ENCODE measurements at places on chromosomes 6 and 20.

GRCh38 chr6:35327349-35328027, 14.9 kb upstream of the PPARD start:
- peak; percentile 65 for DNase-seq

DNA sequence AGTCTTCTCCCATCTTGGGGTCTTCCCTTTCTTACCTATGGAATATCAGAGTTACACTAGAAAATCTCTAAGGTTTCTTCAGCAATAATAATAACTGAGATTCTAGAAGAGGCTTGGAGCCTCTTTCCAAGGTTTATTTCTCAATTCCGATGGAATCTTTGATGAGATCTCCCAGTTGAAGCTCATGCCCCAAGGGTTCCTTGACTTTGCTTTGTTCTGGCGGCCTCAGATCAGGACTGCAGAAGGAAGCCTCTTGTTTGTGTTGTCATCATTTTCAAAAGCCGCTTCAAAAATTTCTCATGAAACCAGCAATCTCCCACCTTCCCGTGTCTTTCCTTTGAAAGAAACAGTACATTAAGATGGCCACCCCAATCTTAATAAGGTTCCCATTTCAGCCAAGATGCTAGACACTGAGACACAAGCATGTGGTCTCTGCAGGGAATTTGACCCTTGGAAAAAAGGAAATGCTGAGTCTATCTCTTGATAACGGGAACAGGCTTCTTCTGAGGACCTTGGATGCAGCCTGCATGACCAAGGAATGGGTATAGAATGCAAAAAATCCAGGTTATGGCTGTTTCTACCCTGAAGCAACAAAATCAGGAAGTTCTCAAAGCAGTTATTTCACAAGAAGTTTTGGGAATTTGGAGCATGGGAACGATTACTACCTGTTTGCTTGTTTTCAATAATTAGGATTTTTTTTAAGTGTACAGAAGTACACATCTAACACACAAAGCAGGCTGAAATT, 141.6 kb downstream of the CD24 start:
- no peak for DNase-seq

- no peak for DNase-seq
Observed at GRCh38 chr6:168414336-168415097, 26.5 kb upstream of the SMOC2 start.

GRCh38 chr20:59923514-59923913, 9.9 kb downstream of the SYCP2 start:
- no peak for DNase-seq

GRCh38 chr6:129273161-129273560, 390.2 kb downstream of the LAMA2 start:
- DNase-seq, result no peak

DNA sequence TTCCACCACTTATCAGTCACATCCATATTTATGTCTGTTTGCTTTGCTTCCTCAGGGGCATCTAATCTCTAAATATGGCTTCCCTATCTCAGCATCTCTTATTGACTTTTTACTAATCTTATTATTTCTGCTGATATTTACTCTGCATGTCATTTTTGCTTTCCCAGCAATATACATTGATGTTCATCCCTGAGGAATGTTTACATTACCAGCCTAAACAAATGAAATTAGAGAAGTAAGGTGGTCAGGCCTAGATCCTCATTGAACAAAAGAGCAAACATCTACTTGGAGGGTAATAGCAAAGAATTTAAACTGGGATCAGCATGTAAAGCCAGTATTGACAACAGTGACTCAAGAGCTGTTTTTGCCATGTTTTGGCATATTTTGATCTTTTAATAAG, 546.4 kb downstream of the MMUT start:
- no peak for DNase-seq

GRCh38 chr6:44390158-44390683, 2.7 kb downstream of the CDC5L start:
- no peak for DNase-seq

DNA sequence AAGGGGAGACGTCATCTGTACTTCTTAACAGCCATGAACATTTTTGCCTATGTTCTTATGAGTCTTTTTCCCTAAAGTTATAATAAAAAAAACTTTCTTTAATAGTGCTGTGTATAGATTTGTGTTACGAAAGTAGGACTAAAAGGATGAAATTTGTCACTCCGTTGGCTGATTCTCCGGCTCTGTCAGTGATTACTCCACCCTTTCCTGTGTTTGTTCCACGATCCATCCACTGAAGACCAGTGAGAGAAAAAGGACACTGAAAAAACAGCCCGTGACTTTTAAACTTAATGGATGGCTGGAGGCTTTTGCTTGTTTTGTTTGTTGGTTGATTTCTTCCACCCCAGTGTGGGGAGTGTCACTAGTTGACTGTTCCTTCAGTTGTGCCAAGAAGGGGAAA, 232.0 kb upstream of the NOX3 start:
- no peak for DNase-seq

GRCh38 chr6:52634211-52634610, 36.7 kb upstream of the TMEM14A start:
- DNase-seq, result no peak

Measured in activated T-cell treated with anti-CD3 and anti-CD28 coated beads for 4 hours (primary cell).